ENCODE measurements at places on chromosomes 5 and 9.

DNA sequence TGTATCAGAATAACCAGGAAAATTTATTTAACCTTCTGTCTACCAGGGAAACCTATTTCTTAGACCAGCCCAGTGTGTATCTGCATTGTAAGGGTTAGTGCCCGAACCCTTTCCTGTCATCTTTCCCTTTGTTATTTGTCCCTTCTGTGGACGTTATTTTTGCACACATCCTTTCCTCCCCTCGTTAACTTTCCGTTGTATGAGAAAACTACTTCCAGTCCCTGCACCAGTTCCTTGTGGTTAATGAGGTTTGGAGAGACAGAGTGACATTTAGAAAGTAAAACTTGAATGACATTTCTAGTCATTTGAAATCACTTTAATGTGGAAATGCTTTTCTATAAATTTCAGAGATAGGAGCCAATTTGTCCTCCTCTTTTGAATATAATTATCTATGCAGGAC is 4.3 kb upstream of the IFNB1 start:
- DNase-seq = no peak

DNA sequence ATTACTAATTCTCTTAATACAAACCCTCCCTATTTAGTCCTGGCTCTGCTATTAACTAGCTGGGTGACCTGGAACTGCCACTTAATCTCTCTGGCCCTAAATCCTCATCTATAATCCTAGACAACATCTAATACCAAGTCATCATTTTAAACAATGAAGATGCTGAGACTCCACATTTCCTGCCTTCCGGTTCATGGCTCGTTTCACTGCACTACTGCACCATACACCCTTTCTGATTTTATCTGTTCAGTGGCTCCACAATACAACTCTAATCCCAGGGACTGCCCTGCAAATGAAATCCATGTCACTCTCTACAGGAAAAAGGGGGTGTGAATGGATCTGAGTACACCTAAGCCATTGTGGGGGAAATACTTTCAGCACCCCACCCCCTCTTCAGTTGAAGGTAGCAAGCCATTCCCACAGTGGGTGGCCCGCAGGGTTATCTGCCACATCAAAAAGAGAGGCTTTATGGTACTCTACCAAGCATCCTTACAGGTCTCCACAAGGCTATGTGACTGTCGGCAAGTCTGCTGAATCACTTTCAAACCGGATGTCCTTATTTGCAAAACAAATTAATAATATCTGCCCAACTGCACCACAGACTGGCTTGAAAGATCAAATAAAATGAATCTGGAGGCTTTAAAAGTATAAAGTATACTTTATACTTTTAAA is 89.5 kb downstream of the EPB41L4A start:
- DNase-seq = peak; percentile 21

GRCh38 chr5:151719228-151720000 is 32.7 kb upstream of the SPARC start:
- DNase-seq = no peak

- DNase-seq = no peak
Observed at GRCh38 chr9:29866556-29866955, 2293.3 kb upstream of the C9orf72 start.

GRCh38 chr5:93610581-93611272 is 27.7 kb downstream of the NR2F1 start:
- DNase-seq = no peak

GRCh38 chr9:125797930-125798329 is 50.8 kb downstream of the PBX3 start:
- DNase-seq = no peak

- DNase-seq = no peak
Observed at GRCh38 chr5:154437281-154437965, 8.4 kb upstream of the SAP30L start.

DNA sequence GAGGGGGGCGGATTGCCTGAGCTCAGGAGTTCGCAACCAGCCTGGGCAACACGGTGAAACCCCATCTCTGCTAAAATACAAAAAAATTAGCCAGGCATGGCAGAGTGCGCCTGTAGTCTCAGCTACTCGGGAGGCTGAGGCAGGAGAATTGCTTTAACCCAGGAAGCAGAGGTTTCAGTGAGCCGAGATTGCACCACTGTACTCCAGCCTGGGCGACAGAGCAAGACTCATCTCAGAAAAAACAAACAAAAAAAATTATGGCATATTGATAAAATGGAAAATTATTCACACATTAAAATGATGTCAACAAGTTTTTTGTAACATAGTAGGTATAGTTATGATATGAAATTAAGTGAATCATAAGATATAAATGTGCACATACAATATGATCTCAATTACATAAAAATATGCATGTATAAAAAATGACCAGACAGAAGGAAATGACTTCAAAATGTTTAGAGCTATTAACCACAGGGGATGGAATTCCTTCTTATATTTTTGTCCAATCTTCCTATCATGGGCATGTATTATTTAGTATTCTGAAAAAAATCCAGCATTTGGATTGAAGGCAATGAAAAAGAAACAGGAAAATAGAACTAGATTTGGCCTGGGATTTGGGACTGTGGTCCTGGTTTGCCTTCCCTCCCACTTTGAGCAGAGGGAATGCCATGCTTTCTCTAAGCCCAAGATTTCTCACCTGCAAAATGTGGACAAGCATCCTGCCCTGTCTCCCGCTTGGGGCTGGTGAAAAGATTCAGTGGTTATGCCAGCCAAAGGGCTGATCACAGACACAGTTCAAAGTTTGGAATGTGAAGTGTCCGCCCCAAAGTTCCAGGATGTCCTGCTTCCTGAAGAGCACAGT is 19.5 kb downstream of the SPAAR start:
- DNase-seq = no peak

GRCh38 chr9:3397766-3398165 is 128.0 kb downstream of the RFX3 start:
- no peak for DNase-seq

DNA sequence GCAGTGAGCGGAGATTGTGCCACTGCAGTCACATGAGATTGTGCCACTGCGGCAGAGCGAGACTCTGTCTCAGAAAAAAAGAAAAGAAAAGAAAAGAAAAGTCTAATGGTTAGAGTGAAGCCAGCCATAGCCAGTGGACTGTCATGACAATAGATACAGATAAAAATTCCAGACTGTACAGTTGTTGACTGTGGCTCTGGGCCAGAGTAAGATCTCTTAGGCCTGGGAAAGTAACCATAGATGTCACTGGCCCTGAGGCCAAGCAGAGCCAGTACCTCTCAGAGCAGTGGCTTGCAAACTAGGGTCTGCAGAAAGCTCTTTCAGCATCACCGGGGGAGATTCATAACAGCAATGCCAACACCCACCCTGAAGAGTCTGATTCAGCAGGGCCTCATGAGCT is 44.1 kb upstream of the SUB1 start:
- DNase-seq = peak; percentile 74

DNA sequence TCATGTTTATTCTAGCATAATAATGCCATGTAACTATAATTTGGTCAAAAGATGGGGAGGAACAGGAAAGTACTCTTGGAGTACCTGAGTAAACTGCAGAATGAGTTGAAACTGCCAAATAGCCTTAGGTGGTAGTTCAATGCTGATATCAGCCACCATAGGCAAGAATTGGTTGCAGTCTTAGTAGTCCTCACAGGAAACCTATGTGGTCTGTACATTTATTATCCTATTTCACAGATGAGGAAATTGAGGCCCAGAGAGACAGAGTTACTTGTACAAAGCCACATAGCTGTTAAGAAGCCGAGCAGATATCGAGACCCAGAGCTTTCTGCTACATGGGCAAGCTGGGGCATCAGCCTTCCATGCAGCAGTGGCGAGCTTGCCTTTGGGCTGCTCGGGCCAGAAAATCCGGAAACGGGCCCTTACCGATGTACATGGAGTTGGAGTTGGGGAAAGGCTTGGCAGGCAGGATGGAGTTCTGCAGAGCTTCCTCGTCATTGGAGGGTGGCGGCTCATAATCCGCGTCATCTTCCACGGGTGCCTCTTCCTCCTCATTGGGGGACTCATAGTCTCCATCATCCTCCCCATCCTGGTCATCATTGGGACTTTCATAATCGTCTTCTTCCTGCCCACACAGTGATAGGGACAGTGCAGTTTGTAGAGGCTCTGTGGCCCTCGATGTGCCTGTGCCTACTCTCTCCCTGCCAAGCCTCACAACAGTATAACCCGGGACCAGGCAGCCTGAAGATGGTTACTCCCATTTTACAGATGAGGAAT is 27.1 kb downstream of the LCP2 start:
- DNase-seq = no peak

GRCh38 chr9:1100945-1101344 is 50.8 kb downstream of the DMRT2 start:
- DNase-seq = peak; percentile 6

- no peak for DNase-seq
Observed at GRCh38 chr9:105531530-105531929, 26.4 kb upstream of the FKTN start.

DNA sequence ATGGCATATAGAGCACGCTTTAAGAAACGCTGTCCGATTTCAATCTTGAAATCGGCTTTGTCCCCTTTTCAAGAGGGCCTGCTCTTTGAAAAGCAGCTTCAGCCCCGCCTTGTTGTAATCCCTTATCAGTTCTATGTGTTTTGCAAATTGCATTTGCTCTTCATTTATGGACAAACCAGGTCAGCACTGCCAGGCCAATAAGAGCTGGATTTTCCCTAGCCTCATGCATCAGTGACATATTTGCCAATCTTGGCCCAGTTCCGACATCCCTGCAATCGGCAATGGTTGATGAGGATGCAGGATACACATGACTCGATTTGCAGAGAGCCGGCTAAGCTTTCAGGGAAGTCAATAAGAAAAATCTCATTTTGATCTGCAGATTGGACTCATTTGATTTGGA is 529.1 kb upstream of the CLINT1 start:
- DNase-seq = peak; percentile 50

- DNase-seq = no peak
Observed at GRCh38 chr5:59236986-59237385, 654.1 kb downstream of the RAB3C start.

DNA sequence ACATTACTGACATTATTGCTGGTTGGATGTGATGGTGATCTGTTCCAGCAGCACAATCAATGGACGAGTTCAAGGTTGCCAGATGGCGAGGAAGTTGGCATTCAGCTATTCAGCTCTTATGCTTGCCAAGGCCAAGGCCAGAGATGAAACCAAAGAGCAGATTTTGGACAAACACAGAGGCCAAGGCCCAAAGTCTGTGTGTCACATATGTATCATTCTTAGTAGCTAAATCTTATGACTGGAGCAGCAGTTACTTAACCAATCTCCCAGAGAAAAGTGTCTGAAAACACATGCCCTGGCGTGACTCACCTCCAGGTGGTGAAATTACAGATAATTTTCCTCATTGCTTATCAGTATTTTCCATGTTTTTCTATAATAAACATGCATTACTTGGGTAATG is 189.0 kb upstream of the EGFLAM start:
- DNase-seq = no peak

DNA sequence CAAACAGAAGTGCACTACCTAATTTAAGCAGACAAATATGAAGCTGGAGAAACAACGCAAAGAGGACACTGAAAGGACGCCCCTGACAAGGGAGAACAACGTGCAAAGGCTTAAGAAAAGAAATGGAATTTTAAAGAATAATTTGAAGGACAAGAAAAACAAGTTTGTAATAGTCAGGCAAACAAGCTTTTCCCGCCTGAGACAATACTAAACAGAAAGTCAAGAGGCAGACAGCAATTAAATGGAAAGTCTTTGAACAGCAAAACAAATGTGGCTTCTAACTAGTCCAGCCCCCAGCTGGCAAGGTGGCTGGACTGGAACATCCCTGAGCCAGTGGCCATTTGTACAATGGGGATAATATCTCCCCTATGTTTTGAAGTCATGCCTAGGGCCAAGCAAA is 63.3 kb downstream of the SIL1 start:
- DNase-seq = no peak

DNA sequence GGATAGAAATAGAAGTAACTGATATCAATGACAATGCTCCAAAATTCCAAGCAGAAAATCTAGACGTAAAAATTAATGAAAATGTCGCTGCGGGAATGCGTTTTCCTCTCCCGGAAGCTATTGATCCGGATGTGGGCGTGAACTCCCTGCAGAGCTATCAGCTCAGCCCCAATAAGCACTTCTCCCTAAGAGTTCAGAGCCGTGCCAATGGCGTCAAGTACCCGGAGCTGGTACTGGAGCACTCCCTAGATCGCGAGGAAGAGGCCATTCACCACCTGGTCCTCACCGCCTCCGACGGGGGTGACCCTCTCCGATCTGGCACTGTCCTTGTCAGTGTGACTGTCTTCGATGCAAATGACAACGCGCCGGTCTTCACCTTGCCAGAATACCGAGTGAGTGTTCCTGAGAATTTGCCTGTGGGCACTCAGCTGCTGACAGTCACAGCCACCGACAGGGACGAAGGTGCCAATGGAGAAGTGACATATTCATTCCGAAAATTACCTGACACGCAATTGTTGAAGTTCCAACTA is 818 bp downstream of the PCDHGA10 start:
- no peak for DNase-seq

- DNase-seq = no peak
Observed at GRCh38 chr5:122690266-122690665, 84.6 kb upstream of the SNX2 start.

GRCh38 chr9:37325778-37326177 is 96.7 kb upstream of the GRHPR start:
- DNase-seq = no peak

DNA sequence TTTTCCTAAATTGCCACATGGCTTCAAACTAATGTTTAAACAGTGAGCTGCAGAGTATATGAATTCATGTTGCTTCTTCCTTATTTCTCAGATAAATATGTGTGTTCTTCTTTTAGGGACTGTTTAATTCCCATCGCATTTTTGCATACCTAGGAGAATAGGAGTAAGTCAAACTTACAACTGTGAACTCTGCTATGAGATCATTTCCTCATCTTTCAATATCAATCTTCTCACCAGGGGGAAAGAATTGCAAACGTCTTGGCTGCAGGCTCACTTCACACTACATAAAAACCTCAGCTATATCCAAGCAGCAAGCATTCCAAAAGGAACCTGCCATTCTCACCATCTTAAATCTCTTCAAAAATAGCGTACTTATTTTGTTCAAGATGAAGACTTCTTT is 271.0 kb downstream of the DNAH5 start:
- DNase-seq = no peak

- DNase-seq = no peak
Observed at GRCh38 chr5:164097749-164098148, 592.3 kb downstream of the MAT2B start.

- DNase-seq = no peak
Observed at GRCh38 chr5:69285448-69286116, 47.0 kb downstream of the CCDC125 start.

DNA sequence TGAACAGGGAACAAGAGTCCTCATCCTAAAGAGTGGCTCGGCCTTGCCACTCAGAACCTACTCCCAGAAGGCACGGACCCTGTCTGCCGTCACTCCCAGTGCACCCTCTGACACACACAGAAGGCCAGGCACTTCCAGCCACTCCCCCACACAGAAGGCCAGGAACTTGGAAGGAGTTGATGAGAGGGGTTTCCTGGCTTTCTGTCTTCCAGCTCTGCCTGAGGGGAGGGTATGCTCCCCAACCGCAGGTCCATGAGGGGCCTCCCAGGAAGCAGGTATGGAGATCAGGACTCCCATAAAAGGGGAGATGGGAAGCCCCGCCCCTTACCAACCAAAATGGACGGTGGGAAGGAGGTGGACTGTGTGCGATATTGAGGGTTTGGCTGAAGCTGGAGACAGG is 247.6 kb upstream of the IRX4 start:
- no peak for DNase-seq

- no peak for DNase-seq
Observed at GRCh38 chr5:83368835-83369234, 102.7 kb upstream of the VCAN start.

GRCh38 chr5:42990892-42991291 is 49.2 kb downstream of the ANXA2R start:
- DNase-seq = no peak

Measured in SK-N-SH (cell line).